Stomach (tissue), 19 donors: ENCODE measurements at places on chromosomes 5 and 9. TPM values are rescaled to one million over a fixed set of nuclear protein-coding genes. Genes with fewer than 3 reads are reported as not detected.

DNA sequence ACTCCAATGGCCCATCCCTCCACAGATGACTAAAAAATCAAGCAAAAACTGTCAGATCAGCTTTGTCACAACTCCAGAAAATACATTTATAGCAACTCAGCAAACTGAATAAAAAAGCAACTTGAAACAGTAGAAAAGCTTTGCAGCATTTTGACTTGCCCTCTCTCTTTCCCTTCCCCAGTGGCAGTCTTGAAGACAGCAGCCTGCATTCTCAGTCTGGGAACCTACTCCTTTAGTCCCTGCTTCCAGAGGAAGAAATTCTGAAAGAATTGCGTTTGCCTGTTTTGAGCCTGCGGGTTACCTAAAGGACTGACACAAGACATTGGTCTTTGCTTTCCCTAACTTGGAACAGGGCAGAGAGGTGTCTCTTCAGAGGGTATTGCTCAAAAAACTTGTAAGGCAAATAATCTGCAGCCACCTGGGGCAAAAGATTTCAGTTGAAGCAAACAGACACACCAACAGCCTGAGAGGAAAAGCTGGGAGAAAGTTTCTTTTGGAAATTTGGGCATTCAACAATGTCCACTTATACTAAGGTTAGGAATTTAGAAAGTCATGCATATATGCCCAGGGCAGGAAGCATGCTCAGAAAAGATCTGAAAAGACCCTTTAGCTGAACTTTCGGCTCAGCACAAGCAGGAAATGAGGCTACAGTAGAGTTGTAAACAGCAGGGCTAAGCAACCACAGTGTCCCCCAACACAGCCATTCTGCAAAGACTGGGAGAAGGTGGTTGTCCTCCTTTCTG is 15.2 kb upstream of the SLC35D2 start:
- no peak overlapping the region for H3K27ac ChIP-seq
- no peaks in the 10 kb centered on the region for H3K27me3 ChIP-seq
- DNase-seq = peak; percentile 48
- no peaks in the 10 kb centered on the region for H3K4me1 ChIP-seq
- no peaks in the 10 kb centered on the region for H3K36me3 ChIP-seq
- no peak overlapping the region for H3K4me3 ChIP-seq

DNA sequence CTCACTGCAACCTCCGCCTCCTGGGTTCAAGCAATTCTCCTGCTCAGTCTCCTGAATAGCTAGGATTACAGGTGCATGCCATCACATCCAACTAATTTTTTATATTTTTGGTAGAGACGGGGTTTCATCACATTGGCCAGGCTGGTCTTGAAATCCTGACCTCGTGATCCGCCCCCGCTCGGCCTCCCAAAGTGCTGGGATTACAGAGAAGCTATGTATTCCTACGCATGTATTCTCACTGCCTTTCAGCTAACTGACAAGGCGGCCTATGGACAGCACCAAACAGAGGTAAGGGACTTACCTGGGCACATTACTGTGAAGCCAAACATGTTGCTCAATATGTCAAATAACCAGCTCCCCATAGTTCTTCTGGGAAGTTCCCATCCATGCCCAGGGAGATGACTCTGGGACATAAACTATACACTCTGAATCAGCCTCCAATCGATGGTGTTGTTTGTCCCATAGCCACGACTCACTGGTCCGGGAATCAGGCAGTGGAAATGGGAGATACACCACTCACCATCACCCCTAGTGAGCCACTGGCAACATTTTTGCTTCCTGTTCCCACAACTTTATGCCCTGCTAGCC is 114.6 kb downstream of the SYK start:
- DNase-seq = no peak
- H3K36me3 ChIP-seq = no peaks in the 10 kb centered on the region
- no peaks in the 10 kb centered on the region for H3K27me3 ChIP-seq
- no peak overlapping the region for H3K4me3 ChIP-seq
- H3K4me1 ChIP-seq = peaks cover 14% of the 10 kb centered on the region
- H3K27ac ChIP-seq = no peak overlapping the region

DNA sequence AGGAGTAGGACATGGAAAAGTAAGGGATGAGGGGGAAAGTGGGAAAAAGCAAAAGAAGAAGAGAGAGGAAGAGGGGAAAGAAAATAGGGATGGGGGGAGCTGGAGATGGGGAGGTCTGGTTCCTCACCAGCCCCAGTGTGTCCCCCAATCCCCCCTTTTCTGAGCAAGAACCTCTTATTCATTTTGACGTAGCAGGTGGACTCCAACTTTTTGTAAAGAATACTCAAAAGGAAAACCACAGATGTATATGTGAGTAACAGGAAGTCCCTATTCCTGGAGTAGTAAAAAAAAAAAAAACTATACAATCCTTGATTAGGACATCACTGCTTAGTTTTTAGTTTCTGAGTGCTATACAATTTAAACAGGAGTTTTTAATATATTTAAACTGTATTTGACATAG is 3.9 kb upstream of the CFAP95 start:
- H3K27ac ChIP-seq = no peak overlapping the region
- no peaks in the 10 kb centered on the region for H3K36me3 ChIP-seq
- H3K4me3 ChIP-seq = no peak overlapping the region
- H3K27me3 ChIP-seq = peaks cover 30% of the 10 kb centered on the region
- no peak for DNase-seq

GRCh38 chr5:37658440-37658839 is 181.4 kb downstream of the GDNF start:
- H3K4me1 ChIP-seq = peaks cover 10% of the 10 kb centered on the region
- H3K27ac ChIP-seq = no peak overlapping the region
- H3K4me3 ChIP-seq = no peak overlapping the region
- DNase-seq = no peak
- H3K36me3 ChIP-seq = no peaks in the 10 kb centered on the region

GRCh38 chr5:107067395-107067794 is 603.3 kb downstream of the EFNA5 start:
- DNase-seq = no peak
- H3K4me3 ChIP-seq = no peak overlapping the region
- no peaks in the 10 kb centered on the region for H3K4me1 ChIP-seq
- no peaks in the 10 kb centered on the region for H3K27me3 ChIP-seq

The FBXW2 gene
- total RNA-seq = 31.2 TPM

The IGFBPL1 gene
- not detected for total RNA-seq
